A172 (cell line): ENCODE measurements at places on chromosomes 1 and 21.

DNA sequence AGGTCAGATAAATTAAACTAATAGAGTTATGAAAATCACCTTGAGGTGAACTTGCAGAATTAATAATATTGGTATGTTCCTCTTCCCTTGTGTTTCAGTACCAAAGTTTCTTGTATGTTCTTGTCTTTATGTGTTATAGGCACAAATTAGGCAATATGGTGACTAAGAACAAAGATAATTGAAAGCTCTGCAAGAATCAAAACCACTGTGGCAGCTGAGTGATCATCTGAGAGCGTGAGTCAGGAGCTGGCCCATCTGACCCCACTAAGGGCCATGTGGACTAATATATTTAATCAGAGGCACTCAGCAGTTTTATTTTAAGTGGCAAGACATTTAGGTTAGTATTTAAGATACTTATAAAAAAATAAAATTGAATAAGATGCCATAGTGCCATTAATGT lies 12.8 kb upstream of the CASQ2 start:
- peak; percentile 62 for DNase-seq

- DNase-seq: no peak
Observed at GRCh38 chr1:203025686-203026030, 633 bp upstream of the PPFIA4 start.

- DNase-seq: no peak
Observed at GRCh38 chr21:17050156-17050555, 462.7 kb upstream of the CXADR start.

- DNase-seq: no peak
Observed at GRCh38 chr1:242728696-242729095, 204.2 kb upstream of the PLD5 start.

GRCh38 chr1:3912809-3913685 lies 13.0 kb upstream of the C1orf174 start:
- no peak for DNase-seq

DNA sequence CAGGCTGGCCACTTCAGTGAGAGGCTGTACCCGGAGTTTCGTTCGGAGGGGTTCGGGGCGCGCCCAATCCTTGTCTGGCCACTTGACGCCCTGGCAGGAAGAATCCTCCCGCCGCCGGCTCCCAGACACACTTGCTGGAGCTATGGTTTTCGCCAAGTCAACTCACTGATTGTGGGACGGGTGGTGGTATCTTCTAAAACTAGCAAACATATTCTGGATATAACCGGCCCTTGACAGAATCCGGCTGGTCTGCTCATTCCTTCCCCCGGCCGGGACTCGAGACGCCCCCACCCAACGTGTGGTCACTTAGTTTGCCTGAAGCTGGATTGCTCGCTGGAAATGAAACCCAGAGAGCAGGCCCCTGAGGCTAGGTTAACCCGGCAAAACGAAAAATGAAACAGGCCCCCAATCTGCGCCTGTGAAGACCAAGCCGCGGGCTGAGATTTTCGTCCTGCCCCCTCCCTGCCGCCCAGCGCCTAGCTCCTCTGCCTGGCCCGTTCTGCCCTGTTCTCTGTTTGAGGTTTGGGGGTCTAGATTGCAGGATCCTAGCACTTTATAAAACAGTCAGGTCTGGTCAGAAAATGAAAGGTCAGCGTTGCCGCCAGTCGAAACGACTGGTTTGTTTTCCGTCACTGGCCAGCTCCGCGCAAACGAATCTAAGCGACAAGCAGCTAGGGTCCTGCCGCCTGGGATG lies 4.6 kb downstream of the GFI1 start:
- DNase-seq: no peak

DNA sequence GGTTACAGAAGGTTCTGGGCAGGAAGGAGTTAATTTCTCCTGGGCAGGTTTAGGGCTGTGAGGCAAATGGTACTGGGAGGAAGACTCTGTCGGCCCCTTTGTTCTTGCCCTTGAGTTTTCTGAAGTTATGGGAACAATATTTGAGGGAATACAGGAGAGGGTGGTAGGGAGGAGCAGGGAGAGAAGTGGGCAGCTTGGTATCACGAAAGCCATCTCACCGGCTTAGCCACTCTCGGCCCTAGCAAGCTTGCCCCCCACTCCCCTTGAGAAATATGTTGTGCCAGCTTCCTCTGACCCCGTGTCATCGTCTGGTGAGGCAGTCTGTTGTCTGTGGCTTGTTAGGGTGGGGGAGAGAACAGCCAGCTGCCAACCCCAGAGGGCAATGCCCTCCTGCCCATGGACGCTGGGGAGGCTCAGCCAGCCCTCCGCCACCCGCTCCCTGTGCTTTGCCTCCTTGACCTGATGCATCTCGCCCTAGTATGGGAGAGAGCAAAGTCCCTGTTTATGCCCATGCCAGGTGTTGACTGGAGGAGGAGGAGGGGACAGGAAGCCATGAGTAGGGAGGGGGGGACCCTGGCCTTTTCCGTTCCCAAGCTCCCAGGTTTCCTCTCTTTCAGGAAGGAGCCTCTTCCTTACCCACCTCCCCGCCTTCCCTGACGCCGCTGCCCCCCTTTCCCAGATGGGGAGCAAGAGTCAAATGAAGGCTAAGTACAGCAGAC lies 1.2 kb downstream of the EFNA1 start:
- peak; percentile 65 for DNase-seq

GRCh38 chr1:102588536-102588935 lies 519.8 kb downstream of the COL11A1 start:
- no peak for DNase-seq

DNA sequence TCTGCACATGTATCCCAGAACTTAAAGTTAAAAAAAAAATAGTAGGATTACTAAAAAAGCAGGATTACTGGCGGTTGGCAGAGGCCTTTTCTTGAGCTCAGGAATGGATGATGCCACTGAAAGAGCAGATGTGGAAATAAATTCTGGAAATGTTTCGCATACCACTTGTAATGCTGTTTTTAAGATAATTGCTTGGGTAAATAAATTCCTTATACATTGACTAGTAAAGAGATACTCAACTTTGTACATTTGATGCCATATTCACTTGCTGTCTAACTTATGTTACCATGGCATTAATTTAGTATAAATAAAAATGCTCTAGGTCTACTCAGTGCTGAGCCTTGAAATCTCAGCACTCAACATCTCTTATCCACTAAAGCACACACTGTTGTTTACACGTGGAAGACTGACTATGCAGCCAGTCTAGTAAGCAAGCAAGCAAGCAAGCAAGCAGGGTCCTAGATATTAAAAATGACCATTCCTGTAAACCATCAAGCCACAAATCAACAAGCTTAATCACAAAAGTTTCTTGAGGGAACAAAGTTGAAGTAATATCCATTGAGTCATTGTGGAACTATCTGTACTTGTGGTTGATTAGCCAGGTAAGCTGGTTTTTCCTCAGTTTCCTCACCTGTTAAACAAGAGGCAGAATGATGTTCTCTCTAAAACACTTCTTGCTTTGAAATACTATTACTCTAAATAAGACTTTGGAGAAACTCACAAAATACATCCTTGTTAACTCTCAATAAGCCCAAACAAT lies 1.7 kb upstream of the RASAL2 start:
- peak; percentile 14 for DNase-seq

GRCh38 chr1:198936371-198937083 lies 297.7 kb downstream of the PTPRC start:
- DNase-seq: peak; percentile 43

- no peak for DNase-seq
Observed at GRCh38 chr1:185450917-185451316, 133.9 kb upstream of the IVNS1ABP start.

GRCh38 chr1:15568387-15569073 lies 16.3 kb downstream of the AGMAT start:
- no peak for DNase-seq

- no peak for DNase-seq
Observed at GRCh38 chr21:44082648-44083440, 24.4 kb upstream of the PWP2 start.

GRCh38 chr1:228098323-228098931 lies 4.7 kb downstream of the C1orf35 start:
- no peak for DNase-seq

DNA sequence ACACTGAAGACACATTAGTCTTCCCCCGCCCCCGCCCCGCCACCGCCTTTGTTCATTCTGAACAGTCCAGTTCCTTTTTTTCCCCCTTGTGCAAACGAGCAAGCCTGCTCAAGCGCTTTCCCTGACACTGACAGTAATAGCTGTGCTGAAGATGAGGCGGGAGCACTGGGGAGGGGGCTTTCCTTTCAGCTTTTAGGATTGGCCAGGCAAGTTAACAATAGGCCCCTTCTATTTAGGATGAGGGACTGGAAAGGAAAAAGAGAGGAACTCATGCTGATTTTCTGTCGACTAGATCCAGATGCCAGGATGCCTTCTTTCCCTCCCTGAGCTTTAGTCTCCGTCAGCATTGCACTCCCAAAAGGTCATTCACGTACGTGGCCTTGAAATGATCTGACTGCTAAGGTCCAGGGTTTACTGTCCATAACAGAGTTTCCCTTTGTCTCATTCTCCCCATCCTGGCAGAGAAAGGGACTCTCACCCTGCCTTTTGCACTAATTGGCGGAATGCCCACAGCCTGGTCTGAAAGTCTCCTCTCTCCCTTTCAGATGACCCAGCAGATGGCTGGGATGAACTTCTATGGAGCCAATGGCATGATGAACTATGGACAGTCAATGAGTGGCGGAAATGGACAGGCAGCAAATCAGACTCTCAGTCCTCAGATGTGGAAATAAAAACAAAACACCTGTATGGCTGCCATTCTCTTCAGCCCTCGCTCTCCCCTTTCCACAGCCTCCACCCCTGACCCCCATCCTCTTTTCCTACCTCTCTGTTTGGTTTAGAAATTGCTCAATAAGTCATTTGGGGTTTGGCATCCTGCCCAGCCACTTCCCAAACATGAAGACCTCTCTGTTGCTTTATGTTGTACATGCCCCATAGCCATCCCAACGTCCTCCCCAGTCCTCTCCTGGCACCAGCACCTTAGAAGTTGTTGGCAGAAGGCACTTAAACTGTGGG lies 28.6 kb upstream of the ZFP69B start:
- DNase-seq: peak; percentile 1

GRCh38 chr1:71542155-71542554 lies 461.3 kb upstream of the ZRANB2 start:
- DNase-seq: no peak

- no peak for DNase-seq
Observed at GRCh38 chr1:5644281-5645134, 347.7 kb downstream of the NPHP4 start.

DNA sequence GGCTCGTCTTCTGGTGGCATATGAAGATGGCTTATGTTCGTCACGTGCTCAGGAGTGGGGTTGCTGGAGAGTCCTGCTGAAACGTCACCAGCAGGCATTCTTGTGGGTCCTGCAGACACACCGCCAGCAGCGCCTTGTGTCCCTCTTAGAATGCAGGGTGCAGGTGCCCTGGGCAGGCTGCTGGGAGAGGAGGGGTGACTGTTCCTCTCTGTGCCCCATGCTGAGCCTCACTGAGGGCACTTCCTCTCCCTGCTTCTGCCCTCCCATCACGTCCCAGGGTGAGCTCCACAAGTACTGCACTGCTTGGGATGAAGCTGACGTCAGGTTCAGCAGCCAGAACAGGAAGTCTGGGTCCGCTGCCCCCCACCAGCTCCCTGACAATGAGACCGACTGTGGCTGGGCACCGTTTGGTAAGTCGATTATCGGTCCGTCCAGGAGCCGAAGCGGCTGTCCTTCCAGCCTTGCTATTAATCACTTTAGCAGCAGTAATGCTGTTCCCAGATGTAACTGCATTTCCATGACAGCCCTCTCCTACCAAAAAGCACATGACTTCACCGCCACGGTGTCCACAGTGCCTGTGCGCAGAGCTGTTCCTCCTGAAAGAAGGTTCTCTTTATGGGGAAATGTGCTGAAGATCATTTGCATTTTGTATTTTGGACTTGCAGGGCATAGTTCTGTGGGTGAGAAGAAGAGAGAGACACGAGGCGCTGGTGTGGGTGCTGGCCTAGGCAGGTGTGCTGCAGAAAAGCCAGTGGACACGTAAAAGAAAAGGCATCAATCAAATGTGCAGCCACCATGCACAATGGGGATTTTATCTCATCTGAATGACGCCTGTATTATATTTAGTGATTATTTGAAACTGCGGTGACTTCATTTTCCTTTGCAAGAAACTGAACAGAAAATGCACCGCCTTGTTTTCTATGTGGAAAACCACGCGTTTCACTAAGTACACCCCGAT lies 21.0 kb downstream of the SLC37A1 start:
- DNase-seq: no peak

DNA sequence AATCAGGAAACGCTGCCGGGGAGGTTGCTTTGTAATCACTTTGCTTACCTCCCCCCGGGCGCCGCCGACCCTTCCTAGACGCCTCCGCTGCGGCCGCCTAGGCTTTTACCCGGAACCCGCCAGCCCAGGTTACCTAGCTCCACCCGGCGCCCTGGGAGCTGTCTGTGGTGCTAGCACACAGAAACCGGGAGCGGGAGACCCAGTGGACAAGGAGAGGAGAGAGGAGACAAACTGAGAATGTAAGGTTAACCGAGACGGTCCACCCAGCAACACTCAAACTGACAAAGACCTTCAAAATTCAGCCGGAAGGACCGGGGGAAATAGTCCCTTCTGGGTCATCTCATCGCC lies 9.8 kb downstream of the BARHL2 start:
- DNase-seq: no peak

GRCh38 chr1:244552336-244552735 lies 91.3 kb downstream of the CATSPERE start:
- DNase-seq: peak; percentile 27

DNA sequence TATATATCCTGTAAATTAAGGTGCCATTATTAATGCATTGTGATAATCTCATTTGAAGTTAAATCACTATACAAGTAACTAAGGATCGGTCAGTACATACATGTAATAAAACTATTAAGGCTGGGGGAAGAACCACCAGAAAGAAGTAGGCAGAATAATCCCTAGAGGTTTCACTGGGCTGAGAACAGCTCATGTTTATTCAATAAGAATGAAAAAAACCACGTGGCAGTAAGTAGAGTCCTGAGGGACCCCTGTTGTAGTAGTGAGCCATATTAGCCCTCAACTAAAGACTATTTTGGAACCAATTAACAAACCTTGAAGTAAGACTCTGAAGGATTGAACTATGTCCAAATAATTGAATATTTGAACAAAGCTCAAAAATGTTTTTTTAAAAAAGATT lies 46.9 kb upstream of the ADAM30 start:
- DNase-seq: no peak

GRCh38 chr1:206842854-206843253 lies 22.6 kb upstream of the IL20 start:
- no peak for DNase-seq

GRCh38 chr1:24477309-24477708 lies 25.3 kb upstream of the RCAN3 start:
- DNase-seq: no peak

DNA sequence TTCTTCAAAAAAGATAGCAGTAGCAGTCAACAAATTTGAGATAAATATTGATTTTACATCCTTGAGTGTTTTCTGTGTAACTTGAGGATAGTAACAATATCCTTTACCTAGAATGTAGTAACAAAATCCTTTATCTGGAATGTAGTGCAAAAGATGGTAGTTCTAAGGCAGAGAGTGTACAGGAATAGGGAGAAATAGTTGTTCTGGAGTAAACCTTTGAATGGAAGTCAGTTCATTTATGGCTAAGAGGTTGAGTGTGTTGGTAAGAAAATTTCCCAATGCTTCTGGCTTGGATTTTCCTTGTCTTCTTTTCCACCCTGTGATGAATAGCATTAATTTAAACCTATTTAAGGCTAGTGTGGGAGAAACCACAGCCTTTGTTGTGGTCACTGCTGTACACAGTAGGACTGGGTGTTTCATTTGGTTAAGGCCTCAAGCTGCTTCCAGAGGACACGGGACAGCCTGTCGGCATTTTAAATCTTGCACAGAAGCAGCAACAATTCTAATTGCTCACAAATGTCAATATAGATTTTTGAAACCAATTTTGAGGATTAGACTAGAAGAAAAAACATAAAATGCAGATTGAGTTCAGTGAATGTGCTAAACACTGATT lies 11.3 kb downstream of the NFIA start:
- no peak for DNase-seq
